Dermis blood vessel endothelial cell (primary cell): ENCODE measurements at places on chromosomes 4 and X. TPM values are rescaled to one million over a fixed set of nuclear protein-coding genes. Genes with fewer than 3 reads are reported as not detected.

BEX1 gene
- total RNA-seq, result not detected in 2 replicates

SLC16A2 gene
- total RNA-seq, result 0.70 and 1.0 TPM in 2 replicates

DNA sequence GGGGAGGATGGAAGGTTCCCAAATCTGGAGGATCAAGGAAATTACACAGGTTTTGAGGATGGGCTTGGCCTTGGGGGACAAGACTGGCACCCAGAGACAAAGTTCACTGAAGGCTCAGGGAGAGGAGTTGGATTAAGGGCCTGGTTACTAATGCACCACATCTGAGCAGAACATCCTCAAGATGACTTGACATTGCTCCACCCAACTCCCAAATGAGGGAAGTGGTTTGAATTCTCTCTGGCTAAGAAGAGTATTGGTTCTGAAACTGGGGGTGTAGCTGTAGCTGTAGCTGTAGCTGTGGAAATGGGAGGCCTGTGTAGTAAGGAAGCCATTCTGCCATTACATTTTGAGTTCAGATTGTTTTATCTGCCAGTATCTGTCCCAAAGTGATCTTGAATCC is 129.4 kb downstream of the RASL11B start:
- no peak for DNase-seq

AMOT gene
- total RNA-seq, result 2.0 and 7.1 TPM in 2 replicates

DNA sequence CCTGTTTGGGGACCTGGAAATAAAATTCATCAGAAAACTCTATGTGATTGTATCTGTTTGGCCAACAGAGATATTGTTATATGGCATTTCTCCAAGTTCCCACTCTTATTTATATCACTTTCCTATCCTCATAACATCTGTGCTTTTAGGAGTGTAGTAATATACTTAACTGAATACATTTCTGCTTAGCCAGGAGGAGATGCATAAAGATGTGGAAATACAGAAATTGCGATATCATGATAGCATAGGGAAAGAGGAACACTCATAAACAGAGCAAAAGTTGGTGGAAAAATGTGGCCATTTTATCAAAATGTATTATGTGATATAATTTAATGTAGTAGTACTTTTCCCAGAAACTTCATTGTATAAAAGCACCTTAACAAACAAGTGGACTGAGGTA is 46.1 kb upstream of the TSPAN7 start:
- DNase-seq, result no peak
